ENCODE measurements at places on chromosomes 6 and 20.

- DNase-seq, result no peak
These were observed 184.5 kb upstream of the AGPAT4 start for GRCh38 chr6:161458201-161458951.

DNA sequence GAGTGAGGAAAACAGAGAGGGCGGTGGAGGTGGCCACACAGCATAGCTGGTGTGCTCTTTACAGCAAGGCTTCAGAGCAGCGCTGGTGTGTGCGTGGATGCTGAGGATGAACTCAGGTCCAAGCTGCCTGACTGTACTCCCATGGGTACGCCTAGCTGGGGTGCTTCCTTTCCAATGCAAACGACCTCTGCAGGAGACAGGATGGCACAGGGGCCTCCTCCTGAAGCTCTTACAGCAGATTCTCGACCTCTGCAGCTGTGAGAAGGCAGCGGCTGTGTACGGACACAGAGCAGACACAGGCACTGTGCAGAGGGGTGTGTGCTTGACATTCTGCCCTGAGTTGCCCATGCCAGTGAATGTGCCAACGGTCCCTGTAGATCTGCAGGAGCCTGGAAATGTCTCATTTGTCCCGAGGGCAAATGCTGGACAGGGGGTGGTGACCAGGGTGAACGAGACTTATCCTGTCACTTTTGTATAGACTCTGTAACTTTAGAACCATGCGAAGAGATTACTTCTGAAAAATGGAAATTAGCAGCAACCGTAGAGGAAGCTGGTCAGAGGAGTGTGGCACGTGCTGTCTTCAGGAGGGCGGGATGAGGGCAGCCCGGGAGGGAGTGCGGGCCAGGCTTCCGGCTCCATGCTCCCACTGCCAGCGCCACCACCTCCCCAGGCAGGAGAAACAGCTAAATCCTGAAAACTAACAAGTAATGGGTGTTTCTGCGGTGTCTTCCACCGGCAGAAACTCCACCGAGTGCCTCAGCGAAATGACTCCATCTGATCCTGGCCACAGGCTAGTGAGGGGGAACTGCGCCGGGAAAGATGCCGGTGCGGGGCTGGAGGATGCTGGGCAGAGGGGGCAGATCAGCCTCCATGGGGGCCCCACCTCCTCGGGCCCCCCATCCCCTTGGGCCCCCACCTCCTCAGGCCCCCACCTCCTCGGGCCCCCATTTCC, 120.9 kb upstream of the RPS6KA2 start:
- DNase-seq, result no peak

DNA sequence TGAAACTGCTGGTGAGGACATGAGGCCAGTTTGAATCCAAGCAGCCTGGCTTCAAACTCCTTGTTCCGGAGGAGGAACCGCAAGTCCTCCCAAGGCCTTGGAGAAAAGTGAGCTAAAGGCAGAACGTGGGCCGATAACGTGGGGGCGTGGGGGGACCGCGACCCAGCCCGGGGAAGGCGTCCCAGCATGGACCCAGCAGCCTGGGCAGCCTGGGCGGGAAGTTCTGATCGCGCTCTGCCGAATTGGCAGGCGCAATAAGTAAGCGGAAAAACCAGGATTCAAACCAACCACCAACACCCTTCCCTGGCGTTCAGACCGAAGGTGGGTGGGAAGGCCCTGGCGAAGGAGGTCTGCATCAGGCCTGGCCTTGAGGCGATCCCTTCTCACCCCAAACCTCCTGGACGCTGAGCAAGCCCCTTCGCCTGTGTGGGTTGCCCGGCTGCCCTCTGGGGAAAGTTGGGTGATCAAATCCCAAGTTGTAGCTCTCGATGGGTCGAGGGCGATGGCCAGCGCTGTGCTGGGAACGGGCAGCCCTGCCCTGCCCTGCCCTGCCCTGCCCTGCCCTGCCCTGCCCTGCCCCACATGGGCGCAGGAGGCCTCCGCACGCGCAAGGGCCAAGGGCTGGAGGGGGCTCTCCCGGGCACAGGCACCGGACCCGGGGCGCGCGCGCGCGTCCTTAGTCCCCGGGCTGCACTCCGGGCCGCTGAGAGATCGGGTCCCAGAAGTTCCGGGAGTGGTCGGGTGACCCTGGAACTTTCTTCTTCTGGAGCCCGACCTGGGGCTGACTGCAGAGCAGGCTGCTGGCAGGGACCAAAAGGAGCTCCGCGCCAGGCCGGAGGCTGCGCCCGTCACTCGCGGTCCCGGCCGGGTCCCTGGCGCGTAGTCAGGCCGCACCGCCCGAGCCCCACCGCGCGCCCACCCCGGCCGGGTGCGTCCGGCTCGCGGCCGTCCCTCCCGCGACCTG, 637 bp upstream of the SLC22A3 start:
- no peak for DNase-seq

- peak; percentile 34 for DNase-seq
These were observed 10.5 kb downstream of the NPEPL1 start for GRCh38 chr20:58702859-58703648.

DNA sequence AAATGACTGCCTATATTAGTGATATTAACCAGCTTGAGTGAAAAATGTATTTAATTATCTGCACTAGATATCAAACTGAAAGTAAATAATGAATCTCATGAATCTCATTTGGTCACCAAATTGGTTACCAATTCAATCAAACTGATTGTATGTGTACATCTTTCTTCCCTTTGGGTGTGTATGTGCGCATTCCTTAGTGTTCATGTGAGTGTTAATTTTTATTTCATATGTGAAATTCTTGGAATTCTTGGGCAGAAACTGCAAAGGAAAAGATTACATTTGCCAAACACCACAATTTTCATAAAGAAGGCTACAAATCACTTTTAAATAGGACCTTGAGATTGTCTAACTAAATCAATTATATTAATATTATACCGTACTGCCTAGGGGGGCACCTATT, 648.4 kb upstream of the MARCKS start:
- no peak for DNase-seq

GRCh38 chr6:168709390-168709789, 268.4 kb downstream of the SMOC2 start:
- DNase-seq, result no peak

DNA sequence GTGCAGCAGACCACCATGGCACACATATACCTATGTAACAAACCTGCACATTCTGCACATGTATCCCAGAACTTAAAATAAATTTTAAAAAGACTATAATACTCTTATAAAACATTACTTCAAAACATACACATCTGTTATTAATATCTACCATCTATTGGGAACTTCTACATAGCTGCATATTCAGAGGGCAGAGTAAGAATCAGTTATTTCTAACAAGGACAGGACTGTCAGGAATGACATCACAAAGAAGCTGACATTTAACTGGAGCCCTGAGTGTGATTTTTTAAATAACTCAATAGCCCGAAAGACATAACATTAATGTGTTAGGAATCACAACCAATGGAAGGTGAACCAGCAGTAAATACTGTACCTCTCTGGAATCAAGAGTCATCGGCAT, 276.7 kb upstream of the ECI2 start:
- DNase-seq, result no peak

- DNase-seq, result no peak
These were observed 408.4 kb downstream of the MAFB start for GRCh38 chr20:40280616-40281015.

- no peak for DNase-seq
These were observed 54.9 kb downstream of the ANKRD6 start for GRCh38 chr6:89487864-89488263.

- DNase-seq, result no peak
These were observed 17.6 kb downstream of the RNF8 start for GRCh38 chr6:37371154-37372083.

- no peak for DNase-seq
These were observed 66.2 kb downstream of the SESN1 start for GRCh38 chr6:109028439-109028838.

- DNase-seq, result no peak
These were observed 235.2 kb downstream of the SOX4 start for GRCh38 chr6:21828704-21829103.

- DNase-seq, result no peak
These were observed 145.4 kb downstream of the TTLL2 start for GRCh38 chr6:167470101-167470835.

DNA sequence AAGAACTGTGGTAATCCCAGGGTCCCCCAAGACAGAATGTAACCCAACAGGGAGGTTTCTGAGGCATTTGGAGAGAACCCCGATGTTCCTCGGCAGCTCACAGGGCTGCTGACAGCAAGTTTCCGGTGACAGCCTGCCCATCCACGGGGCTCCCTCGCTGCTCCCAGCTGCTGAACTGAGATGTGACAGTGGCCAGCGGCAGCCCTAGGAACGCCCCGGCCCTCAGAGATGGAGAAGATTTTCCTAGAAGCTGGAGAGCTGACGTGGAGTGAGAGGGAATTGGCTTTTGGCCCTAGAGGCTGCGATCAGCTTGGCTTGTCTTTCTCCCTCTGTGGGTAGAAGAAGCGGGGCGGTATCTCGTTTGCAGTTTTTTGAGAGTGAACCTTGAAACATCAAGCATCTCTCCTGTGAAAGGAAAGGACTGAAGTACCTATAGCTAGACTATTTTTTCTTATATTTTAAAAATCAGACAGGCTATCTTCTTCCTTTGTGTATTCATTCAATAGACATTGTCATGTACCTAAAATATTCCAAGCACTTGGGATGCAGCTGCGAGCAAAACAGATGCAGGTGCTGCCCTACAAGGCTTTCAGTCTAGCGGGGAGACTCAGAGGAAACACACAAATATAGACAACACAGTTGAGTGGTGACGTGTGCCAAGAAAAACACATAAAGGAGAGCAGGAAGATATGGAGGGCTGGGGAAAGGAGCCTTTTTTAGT, 28.4 kb upstream of the NFATC2 start:
- no peak for DNase-seq

DNA sequence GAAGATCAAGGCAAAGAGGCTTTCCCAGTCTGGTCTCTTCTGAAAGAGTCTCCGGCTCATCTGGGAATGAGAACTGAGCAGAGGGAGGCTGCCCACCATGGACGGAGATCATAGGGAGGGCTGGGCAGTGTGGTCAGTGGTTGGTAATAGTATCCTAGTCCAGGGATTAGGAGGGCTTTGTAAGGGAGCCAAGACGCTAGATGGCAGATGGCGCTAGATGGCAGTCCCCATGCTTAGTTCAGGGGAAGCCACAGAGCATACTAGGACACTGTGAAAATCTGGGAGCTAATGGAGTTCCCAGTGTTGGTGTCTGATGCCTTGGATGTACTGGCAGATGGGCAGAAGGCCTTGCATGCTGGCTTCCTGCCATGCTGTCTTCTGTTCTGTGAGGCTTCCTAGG, 21.7 kb upstream of the DAAM2 start:
- no peak for DNase-seq

DNA sequence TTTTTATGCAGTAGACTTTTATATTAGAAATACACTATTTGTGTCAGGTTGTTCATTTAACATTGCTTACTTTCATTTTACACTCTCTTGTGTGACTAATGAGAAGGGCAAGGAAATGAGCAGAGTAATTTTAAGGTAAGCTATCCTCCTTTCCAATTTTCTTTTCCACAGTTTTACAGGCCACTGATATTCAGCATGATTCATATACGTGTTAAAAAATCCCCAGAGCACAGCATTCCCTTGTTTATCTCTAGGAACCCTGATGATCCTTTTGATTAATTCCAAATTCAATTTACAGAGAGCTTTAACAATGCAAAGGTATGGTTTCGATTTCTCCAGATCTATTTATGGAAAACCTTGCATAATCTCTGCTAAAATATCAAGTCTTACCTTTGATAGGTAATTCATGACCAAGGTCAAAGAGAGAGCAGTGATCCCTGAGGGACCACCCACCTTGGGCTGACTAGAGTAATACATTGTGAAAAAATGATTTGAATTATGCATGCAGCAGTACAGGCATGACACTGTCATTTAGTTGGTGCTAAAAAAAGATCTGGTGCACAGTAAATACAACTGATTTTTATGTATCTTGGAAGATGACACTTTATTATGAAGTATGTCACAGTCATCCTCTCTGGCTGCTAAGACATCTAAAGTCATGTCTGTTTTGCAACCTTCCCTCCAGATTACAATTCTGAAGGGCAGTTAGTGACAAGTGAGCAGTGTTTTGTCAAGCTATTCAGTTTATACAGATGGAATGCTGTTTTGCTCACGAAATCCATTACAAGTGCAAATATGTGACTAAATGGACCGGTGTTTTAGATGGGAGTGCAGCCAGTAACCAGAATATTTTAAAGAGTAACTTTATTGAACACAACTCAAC, 736.6 kb downstream of the EPHA7 start:
- DNase-seq, result no peak

DNA sequence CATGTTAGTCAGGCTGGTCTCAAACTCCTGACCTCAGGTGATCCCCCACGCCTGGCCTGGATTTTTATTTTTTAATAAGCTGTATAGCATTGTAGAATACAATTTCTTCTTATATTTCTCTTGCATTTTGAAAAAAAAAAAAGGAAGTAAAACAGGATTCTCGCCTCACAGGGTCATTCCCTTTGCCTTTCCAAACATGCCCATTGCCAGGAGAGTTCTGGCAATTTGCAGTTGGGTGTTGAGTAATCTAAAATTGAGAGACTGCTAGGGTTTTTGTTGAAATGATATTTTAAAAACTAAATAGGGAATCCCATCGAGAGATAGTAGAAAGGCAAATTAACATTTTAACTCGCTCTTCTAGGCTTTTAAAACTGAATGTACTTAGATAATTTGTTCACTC, 196.1 kb downstream of the JARID2 start:
- DNase-seq, result no peak

DNA sequence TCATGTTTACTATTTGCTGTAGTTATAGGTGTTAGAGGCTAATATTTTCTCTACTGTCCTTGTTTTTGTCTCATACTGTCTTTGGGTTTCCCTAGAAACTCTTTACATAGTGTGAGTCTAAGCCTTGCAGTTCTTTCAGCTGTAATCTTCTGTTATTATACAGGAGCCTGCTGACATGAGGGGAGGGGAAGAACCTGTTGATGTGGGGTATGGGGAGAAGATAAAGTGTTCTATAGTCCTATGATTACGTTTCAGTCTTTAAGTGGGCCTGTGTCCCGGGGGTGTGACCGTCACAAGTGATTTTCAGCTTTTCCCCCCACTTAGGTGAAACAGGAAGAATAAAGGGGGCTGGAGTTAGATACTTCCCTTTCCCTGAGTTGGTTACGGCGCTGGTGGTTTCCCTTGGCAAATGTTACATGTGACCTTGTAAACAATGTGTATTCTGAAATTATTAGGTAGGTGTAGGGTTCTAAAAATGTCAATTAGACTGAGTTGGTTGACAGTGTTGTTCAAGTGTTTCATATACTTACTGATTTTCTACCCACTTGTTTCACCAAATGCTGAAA, 41.3 kb downstream of the REV3L start:
- DNase-seq, result no peak
